Iris pigment epithelial cell (primary cell): ENCODE measurements at places on chromosomes 1 and 21.
A peak's percentile ranks its signal among the peaks of the same experiment; 100 is the strongest.

GRCh38 chr1:44553771-44554170, 120.5 kb downstream of the TMEM53 start:
- DNase-seq: peak; percentile 24

DNA sequence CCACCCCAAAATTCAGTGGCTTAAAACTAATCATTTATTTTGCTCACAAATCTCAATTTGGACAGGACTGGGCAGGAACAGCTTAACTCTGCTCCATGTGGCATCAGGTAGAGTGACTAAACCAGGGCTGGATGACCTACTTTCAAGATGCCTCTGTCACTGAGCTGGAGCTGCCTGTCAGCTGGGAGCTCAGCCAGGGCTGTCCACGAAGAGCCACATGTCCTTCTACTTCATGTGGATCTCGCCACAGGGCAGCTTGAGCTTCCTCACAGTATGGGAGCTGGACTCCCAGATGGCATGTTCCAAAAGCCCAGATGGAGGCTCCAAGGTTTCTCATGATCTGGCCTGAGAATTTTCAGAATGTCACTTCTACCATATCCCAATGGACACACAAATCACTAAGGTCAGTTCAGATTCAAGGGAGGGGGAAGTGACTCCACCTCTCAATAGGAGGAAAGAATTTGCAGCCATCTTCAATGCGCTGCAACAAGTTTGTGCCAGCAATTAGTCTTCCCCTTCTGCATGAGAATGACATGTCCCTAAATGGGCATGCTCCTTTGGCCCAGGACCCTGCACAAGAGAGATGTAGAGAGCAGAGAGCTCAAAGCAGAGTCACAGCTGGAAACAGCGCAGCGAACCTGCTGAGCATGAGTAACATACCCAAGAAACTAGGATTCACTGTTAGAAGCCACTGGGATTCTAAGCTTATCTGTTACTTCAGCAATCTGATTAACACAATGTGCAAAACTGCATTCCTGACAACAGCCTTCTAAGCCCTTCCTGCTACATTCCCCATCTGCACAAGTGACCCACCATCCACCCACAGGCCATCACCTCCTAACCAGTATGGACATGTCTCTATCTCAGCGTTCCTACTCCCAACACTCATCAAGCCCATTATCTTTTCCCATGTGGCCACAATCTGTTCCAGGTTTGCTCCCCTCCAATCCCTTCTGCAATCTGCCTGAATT, 17.0 kb downstream of the HLCS start:
- peak; percentile 27 for DNase-seq

- peak; percentile 73 for DNase-seq
Measured at GRCh38 chr1:98794196-98794886, 132.8 kb downstream of the SNX7 start.

GRCh38 chr1:191240925-191241324, 763.3 kb upstream of the BRINP3 start:
- no peak for DNase-seq

- no peak for DNase-seq
Measured at GRCh38 chr1:212601524-212601923, 7.0 kb upstream of the ATF3 start.
